ENCODE measurements at places on chromosomes 16 and 17.

- DNase-seq = no peak
Observed at GRCh38 chr17:29138971-29139691, 41.1 kb downstream of the MYO18A start.

GRCh38 chr17:73902416-73903181, 258.4 kb upstream of the SDK2 start:
- DNase-seq = peak; percentile 49

- DNase-seq = no peak
Observed at GRCh38 chr16:58843675-58844074, 109.6 kb upstream of the GOT2 start.

GRCh38 chr17:61904094-61904710, 23.6 kb downstream of the INTS2 start:
- DNase-seq = no peak

- DNase-seq = no peak
Observed at GRCh38 chr17:78323826-78324390, 36.0 kb downstream of the SOCS3 start.

DNA sequence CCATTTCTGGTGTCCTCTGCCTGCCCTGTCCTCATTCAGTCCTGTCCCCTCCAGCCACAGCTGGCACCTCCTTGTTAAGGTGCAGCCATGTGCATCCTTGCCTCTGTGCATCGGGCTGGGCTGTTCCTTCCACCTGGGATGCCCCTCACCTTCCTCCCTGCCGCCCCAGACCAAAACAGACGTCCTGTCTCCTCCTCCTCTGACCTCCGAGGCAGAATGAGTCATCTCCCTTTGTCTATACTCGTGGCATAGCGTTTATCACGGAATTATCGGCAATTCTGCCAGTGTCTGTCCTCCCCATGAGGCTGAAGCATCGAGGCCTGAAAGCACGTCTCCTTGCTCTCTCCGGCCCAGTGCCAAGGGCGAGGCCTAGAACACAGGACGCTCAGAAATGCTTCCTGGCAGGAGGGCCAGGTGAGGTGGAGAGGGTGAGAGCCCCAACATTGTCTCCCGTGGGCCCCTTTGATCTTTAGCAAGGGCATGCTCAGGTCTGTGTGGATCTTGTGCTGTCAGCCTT, 4.6 kb downstream of the RAI1 start:
- no peak for DNase-seq

DNA sequence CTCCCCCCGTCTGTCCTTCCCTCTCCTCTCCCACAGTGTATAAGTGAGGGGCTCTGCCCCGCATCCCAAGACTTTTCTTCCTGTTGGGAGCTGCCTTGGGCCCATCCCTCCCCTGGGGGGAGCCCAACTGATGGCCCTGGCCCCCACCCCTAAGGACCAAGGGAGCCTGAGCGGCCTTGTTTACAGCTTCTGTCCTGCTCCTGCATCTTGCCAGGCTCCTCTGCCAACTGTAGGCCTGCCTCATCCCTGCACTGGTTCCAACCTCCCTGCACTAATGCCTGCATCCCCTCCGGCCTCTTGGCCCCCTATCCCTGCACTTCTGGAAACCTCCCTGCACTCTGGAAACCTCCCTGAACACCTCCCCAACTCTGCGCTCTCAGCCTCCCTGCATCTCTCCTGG, 1.4 kb upstream of the PAGR1 start:
- no peak for DNase-seq

GRCh38 chr16:51382211-51382610, 231.1 kb upstream of the SALL1 start:
- no peak for DNase-seq

- DNase-seq = no peak
Observed at GRCh38 chr17:3282901-3283300, 15.3 kb downstream of the OR3A1 start.

GRCh38 chr16:66976746-66977145, 11.6 kb upstream of the CES4A start:
- DNase-seq = no peak

DNA sequence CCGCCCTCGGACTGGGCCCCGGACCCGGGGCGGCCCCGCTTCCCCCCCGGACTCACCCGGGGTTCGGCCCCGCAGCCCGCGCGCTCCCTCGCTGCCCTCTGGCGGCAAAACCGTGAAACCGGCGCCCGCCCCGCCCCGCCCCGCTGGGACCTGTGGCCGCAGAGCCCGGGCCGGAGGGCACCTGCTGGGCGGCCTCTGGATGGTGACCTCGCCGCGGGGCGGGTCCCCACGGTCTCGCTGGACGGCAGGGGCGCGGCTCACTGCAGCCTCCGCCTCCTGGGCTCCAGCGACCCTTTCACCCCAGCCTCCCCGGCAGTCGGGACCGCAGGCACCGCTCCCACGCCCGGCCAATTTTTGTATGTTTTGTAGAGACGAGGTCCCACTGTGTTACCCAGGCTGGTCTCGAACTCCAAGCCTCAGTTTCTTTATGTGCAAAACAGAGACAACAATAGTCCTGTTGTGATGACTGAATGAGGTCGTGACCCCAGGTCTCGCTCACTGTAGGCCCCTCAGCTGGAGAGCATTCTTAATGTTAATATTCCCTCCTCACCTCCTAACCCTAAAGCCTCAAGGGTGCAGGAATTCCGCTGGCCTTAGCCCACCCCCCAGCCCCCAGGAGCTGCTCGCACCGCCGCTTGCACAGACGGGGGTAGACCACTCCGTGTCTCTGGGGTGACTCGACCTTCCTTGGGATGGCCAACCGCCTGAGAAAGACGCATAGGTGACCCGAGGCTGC, 33.7 kb upstream of the RPH3AL start:
- no peak for DNase-seq

- DNase-seq = no peak
Observed at GRCh38 chr17:57340160-57340981, 84.0 kb downstream of the MSI2 start.

DNA sequence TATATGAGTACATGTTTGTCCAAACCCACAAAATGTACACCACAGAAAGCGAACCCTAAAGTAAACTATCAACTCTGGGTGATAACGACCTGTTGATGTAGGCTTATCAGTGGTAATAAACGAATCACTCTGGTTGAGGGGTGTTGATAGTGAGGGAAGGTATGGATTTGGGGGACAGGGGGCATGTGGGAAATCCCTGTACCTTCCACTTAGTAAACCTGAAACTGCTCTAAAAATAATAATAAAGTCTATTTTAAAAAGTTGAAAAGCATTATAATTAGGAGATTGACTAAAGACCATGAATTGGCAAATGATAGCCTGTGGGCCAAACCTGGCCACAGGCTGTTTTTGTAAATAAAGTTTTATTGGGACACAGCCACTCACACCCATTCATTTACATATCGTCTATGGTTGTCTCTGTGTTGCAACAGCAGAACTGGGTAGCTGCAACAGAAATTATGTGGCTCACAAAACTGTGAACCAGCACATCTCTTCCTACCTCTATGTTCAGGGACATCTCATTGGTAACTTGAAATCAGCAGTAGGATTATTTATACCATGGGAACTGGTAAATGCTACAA, 85.5 kb upstream of the CDYL2 start:
- no peak for DNase-seq

DNA sequence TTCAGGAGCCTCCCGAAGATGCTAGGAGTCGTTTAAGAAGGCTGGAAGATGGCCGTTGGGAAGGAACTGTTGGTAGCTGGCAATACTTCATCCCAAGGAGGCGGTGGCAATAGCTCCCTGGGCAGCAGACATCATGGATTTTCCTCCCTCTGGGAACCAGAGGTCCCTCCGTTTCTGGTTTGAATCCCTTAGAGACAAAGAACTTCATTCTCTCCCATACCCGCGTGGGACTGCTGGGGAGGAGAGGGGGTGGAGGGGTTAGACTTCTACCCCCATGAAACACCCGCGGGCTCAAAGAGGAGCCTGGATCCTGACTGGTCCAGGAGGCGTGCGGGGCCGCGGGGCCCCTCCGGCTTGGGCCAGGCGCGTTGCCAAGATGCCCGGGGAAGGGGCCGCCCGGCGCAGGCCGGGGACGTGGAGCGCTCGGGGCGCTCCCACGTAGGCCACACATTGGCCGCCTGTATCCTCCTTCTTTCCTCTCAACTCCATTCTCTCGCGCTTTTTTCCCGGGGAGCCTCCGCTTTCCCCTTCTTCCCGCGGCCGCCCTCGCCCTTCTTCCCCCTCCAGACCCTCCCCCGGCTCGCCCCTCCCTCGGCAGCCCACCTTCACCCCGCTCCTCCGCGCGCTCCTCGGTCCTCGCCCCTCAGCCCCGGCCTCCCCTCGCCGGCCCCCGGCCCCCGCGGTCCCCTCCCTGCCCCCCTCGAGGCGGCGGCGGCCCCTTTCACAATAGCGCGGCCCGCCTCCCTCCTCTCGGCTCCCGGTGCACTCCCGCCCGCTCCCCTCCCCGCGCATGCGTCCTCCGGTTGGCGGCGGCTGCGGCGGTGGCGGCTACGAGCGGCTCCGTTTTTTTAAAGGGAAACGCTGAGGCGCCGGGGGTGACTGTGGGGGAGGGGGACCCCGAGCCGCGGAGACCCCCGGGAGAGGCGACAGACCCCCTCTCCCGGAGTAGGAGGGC, at the start of gene MSL1:
MSL1 (plus strand) TSS at position 791 of the 955 bp plus-strand sequence. CDS start 642 bp downstream, outside the sequence.
- DNase-seq = peak; percentile 24

DNA sequence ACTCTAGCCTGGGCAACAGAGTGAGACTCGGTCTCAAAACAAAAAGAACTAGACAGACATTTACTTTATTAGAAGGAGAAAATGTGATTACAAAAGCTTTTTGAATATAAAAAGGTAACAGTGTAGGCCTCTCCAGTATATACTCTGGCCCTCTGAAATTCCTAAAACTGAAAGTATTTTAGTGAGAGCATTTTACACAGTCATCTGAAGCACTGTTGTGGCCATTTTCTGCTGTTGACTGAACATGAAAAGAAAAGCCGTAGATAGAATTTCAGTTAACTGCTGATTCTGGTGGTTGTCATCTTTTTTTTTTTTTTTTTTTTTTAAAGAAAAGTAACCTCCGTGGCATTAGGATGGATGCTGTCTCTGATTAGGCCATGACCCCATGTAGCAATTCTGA, 15.6 kb downstream of the DUSP14 start:
- no peak for DNase-seq

- no peak for DNase-seq
Observed at GRCh38 chr17:76276461-76277299, 11.5 kb downstream of the UBALD2 start.

GRCh38 chr16:87815567-87815966, 49.8 kb upstream of the KLHDC4 start:
- DNase-seq = no peak

DNA sequence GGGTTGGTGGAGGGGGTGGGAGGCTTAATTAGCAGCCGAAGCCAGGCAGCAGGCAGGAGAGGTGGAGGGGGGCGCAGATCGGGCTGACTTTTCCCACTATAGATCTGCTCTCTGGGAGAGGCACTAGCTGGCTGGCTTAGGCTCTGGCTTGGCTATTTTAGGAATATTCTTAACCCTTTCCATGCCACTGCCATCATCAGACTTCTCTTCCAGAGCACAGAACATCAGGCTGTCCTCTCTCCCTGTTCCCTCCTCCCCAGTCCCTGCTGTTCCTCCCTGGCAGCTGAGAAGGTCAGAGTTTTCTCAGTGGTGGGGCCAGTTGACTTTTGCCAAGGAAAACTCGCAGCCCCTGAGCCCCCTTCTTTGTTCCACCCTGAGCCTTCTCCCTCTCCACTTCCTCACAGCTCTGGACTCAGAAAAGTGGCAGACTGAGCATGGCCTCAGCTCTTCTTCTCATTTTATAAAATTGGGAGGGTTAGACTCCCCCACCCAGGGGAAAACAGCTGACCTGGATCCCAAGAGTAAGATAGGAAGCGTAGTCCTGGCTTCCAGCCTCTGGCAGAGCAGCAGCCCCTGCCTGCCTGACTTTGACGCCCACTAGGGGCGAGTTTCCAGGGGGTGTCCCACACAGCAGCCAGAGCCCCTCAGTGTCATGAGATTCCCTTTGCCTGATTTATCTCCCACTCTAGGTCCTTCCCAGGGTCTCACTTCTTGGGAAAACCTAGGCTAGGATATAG, 9.9 kb upstream of the C1QL1 start:
- DNase-seq = no peak

- DNase-seq = peak; percentile 44
Observed at GRCh38 chr16:72241930-72242329, 70.0 kb upstream of the PMFBP1 start.

GRCh38 chr16:88685156-88686061, 898 bp downstream of the SNAI3 start:
- DNase-seq = no peak

DNA sequence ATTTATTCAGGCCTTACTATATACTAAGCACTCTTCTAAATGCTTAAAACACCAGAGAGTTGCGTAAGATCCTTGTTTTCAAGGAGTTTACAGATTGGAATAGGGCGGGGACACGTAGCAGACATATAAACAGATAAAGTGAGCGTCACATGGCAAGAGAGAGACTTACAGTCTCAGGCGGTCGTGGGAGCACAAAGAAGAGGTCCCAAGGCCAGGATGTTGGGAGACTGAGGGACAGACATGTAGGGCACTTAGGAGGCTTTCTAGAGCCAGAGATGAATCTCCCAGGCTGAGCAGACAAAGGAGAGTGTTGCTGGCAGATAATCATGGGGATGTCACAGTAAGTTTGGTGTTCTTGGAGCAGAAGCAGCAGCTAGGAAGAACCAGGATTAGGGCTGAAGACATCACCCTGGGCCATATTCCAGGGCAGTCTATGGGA, 119.1 kb upstream of the ANKFN1 start:
- no peak for DNase-seq

DNA sequence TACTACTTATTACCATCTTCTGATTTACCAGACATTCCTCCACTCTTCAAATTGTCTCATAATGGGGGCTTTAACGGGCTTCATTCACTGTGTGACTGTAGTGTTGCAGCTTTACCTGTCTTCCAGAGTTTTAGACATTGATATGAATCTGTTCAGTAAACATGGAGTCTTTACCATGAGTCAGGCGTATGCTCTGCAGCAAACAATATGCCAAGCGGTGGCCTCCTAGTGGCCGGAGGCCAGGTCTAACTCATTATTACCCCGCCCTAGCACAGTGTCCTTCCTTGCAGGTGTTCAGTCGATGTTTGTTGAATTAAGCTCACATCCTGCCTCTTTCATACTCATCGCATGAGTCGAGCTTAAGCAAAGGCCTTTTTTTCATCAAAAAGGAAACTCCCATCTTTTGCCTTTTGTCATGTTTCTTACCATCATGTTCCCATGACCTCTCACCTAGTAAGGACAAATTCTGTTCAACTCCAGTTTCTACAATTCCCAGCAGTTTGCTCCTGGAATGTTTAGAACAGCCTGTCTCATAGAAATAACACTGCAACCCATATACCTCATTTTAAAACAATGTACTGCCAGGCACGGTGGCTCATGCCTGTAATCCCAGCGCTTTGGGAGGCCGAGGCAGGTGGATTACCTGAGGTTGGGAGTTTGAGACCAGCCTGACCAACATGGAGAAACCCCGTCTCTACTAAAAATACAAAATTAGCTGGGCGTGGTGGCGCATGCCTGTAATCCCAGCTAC, 39.4 kb downstream of the TUBD1 start:
- DNase-seq = peak; percentile 60

Data from DMS153 (cell line).